Left renal cortex interstitium (tissue), 4 donors: ENCODE measurements at places on chromosomes 3 and 15.

DNA sequence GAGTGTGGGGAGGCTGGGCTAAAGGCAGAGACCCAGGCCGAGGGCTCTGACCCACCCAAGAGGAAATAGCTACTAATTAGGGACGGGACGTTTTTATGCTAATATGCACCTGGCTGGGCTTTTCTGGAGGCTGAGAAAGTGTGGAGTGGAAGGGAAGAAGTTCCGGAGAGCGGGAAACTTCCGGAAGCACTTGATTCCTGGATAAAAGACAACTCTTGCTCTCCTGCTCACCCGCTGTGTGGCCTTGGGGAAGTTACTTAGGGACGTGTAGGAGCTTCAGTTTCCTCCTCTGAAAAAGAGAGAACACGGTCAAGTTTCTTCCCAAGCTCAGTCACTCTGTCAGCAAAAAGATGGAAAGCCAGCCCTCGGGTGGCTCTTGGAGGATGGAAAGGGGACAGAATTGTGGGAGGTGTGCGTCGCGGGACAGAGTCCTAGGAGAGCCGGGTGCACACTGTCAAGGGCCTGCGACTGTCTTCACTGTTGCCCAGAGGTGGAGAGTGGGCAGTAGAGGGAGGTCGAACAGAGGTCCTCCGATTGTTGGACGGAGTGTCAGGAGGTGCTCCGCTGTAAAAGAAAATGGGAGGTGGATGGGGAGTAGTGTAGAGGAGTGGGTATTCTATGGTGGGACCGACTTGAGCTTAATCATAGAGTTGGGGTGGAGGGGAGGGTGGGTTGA lies 43.2 kb downstream of the EPHB3 start:
- no peak for DNase-seq

GRCh38 chr15:81292523-81293001 lies 31.4 kb downstream of the STARD5 start:
- no peak for DNase-seq

- DNase-seq = no peak
Observed at GRCh38 chr3:129927072-129927471, 33.6 kb upstream of the TMCC1 start.

- no peak for DNase-seq
Observed at GRCh38 chr3:169454823-169455222, 208.7 kb downstream of the MECOM start.

DNA sequence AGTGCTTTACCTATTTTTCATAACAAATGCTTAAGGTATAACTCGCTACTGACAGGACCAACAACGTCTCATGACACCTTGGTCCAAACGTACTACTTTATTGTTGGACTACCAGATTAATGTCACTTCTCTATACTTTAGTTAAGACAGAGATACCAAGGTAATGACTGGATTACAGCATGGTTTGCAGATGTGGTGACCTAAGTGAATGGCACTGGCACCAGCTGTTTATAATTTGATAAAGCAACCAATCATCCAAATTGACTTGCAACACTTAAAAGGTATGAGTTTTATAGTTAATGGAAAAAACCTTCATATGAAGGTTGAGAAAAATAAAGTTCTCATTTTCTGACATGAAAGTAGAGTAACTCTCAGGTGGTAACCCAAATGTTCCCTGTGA lies 209.0 kb downstream of the NEK10 start:
- DNase-seq = no peak
